ENCODE measurements at places on chromosomes 3 and 15.
A peak's percentile ranks its signal among the peaks of the same experiment; 100 is the strongest.

DNA sequence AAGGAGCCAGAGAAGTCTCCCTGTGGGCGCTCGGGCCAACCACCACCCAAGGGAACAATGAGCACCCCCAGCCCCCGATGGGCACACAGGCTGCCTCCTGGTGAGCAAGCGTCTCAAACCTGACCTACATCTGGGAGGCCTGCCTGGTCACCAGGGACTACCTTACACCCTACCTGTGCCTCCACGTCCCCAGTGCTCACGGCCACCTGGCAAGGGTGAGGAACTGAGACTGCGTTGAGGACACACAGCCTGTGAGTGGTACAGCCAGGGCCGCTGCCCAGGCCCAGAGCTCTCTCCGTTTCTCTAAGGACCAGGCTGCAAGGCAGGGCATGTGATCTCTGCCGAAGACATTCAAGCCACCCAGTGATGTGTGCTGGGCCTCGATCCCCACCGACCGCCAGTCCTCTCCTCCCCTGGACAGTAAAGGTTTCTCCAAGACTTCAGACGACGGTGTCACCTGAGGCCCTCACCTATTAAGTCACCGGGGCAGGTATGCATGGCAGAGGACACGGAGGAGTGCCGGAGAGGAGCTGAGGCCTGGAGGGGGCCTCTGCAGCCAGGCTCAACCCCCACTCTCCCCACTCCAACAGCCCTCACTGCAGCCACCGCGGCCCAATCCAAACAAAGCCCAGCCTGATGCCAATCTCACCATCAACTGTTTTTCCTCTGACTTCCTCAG is 2.8 kb downstream of the GOLGA8A start:
- no peak for DNase-seq

- no peak for DNase-seq
Measured at GRCh38 chr3:154180836-154181691, 59.9 kb downstream of the ARHGEF26 start.

GRCh38 chr3:186427627-186428281 is 65.7 kb upstream of the DGKG start:
- DNase-seq = no peak

DNA sequence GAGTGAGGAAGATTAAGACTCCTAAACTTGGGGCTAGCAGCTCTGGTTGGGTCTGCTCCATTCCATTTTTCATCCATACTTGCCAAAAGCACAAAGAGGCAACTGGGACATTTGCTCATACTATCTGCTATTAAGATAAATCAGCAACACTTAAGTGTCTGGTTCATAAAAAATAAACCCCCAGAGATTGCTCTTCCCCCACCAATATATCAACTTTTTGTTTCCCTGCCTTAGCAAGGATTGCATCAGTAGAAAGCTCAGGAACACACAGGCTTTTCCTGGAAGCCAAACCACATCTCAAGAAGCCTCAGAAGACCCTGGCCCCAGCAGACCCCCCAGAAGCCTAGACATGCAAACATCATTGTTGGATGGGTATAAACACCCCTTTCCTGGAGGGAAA is 232.4 kb upstream of the WNT5A start:
- DNase-seq = peak; percentile 53

DNA sequence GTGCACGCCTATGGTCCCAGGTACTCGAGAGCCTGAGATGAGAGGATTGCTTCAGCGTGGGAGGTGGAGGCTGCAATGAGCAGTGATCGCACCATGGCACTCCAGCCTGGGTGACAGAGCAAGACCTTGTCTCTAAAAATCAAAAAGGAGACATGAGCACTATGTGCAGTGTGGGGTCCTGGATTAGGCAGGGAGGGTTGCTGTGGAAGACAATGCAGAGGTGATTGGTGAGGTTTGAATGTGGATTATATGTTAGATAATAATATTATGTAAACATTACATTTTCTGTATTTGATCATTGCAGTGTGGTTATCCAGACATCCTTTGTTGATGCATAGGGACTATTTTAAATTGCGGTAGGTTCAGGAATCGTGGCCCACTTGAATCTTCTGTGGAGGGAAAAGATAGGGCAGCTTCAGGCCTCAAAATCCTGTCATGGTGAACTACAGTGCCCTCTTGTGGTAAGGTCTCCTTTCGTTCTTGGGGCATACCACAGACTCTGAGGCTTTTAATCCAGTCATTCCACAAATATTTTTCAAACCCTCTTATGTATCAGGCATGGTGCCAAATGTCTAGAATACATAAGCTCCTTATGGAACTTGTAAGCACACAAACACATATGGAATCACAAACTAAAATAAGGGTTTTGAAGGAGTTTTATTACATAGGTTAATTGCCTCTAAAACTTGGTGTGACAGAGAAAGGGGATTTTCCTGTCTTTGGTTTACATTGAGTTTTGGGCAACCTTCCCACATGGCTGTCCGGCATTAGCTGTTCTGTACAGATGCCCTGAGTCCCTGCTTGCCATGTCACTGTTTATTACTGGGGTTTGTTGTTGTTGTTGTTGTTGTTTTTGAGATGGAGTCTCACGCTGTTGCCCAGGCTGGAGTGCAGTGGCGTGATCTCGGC is 37.7 kb downstream of the GPD1L start:
- peak; percentile 92 for DNase-seq

DNA sequence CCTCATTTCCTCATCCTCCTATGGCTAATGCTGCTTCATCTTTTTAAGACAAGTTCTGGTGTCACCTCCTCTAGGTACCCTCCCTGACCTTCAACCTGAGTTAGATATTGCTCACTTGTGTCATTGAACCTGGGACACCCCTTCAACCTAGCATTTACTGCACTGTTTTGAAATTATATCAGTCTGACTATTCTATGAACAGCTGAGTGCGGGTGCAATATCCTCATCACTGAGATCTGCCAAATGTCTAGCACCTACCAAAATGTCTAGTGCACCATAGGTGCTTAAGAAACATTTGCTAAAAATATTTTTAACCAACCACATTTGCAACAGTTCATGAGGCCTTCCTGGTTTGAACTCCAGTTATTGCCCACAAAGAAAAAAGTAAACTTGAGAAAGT is 34.5 kb downstream of the RETNLB start:
- no peak for DNase-seq

GRCh38 chr3:182970811-182971418 is 9.4 kb downstream of the DCUN1D1 start:
- no peak for DNase-seq

GRCh38 chr3:59559721-59560435 is 510.1 kb upstream of the CFAP20DC start:
- peak; percentile 94 for DNase-seq

DNA sequence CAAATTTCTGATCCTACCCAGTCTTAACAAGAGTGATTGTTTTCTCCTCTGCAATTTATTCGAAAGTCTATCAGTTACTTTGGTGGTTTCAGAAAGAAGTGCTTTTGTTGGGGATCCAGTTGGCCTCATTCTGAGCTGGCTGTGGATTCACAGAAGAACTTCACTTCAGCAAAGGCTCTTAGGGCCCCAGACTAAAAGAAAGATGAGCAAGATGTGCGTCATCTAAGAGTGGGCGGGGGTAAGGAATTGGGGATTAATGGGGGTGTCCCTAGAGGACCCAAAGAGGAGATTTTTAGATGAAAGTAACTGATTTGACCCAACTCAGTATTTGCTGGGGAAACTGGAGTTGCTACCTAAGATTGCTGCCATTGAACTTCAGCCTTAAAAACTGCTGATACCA is 63.9 kb upstream of the TSEN2 start:
- DNase-seq = no peak

GRCh38 chr3:141193066-141193830 is 38.4 kb upstream of the PXYLP1 start:
- DNase-seq = no peak

GRCh38 chr3:14144423-14145075 is 19.7 kb downstream of the TMEM43 start:
- DNase-seq = peak; percentile 100

- DNase-seq = no peak
Measured at GRCh38 chr3:194971009-194971408, 285.3 kb downstream of the FAM43A start.

DNA sequence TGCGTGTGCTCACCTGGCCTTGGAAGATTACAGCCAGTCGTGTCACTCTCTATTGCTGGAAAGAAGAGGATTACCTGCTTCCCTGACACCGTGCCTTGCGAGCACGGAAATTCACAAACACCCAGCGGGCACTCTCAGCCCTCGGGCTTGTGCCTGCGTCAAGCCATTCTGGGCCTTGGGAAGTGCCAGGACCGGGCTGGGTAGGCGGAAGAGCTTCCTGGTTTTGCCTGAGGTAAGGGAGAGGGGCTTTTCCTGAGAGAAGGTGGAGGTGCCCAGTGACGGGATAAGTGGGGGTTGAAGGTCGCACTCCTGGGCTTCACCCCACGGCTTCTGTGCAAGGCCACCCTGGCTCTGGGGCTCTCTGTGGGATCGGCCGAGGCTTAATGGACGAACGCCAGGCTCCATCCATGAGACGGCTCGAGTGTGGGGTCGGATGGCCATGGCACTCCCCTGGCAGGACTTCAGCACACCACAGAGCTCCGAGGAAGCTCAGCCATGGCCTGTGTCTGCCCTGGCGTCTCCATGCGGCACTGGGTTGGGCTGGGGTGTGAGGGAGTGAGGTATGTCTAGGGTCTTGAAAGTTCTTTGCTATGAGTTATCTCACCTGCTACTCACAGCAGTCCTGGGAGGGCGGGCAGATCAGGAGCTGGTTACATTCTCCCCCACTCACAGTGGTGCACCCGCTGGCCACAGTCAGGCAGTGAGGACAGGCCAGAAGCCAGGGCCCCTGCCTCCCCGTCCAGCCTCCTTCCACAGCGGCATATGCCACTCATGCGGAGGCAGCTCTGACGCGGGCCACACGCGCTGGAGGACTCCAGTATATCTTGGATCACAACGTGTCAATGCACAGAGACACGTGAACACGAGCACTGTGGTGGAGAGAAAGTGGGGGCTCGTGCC is 209.0 kb downstream of the XXYLT1 start:
- no peak for DNase-seq

- peak; percentile 8 for DNase-seq
Measured at GRCh38 chr3:56851966-56852884, 50.5 kb upstream of the ARHGEF3 start.

DNA sequence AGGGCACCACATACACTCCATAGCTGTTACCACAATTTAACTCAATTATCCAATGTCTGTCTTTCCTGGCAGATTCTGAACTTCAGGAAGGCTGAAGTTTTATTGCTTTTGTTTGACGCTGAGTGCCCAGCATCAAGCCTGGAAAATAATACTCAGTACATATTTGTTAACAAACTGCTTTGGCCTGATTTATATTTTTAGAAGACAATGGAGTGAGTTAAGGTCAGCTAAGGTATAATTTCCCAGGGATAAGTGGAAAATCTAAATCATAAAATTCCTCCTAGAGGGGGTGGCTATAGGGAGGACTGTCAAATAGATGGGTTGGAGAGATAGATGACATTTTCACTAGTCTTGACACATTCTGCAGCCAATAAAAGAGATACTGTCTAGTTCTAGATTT is 659.4 kb upstream of the ADAMTS9 start:
- no peak for DNase-seq

DNA sequence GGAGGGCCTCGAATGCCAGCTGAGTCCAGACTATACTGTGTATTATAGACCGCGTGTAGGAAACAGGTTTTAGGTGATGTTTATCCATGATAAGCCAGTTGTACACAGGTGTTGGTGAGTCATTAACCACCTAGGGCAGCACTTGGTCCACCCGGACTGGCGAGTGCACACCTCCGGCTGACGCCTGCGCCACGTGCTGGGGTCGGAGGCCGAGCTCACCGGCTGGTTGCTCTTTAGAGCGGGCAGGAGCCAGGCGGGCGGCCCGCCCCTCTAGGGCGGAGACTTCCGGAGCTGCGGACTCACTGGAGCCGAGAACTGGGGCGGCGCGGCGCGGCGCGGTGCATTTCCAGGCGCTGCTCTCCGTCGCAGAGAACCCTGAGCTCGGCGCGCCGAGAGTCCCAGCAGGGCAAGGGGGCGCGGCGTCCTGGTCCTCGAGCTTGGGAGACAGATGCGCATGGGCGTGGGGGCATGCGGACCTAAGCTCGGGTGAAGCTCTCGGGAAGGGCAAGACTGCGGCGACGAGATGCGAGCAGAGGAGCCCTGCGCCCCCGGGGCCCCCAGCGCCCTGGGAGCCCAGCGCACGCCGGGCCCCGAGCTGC is at the start of gene ESYT3:
ESYT3 (plus strand) TSS at position 341 of the 599 bp plus-strand sequence; CDS start at position 524, 183 bp downstream.
- DNase-seq = peak; percentile 62

DNA sequence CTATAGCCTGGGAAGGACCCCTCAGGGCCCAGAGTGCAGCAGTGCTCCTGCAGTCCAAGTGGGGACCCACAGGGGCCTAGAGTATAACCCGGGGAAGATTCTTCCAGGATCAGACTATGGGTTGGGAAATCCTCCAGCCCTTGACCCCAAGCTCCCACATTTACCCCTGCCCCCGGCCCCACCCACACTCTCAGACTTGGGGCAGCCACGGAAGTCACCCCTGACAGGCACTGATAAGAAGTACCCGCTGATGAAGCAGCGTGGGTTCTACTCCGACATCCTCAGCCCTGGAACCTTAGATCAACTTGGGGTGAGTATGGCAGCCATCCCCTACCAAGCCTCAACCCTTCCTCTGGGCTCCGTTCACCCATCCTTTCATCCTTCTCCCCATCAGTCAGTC is 6.3 kb downstream of the DNAH1 start:
- no peak for DNase-seq

DNA sequence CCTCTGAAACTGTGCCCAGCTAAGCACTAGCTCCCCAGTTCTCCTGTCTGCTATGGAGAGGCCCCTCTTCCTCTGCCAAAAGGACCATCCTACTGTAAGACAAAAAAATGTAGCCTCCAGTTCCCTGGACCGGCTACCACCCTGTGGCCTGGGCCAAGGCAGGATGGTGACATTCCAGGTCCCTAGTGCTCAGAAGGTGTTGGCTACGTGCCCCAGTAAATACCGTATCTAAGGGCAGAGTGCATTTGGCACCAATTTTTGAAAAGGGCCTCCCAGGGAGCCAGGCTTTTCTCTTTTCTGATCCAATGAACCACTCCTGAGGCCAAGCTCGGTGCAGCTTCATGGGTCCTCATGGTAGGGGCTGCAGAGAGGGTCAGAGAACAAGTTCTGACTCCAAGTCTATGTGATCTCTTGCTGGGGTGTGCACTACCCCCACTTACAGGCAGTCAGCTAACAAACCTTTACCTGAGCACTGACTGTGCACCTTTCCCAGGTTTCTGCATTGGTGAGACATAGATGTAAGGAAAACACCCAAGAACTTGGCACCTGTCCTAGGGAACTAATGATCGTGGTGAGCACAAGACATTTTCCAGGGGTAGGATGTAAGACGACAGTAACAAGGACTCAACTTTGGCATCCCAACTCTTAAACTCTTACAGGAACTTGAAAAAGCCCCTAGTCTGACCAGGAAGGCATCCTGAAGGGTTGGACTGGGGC is 32.6 kb downstream of the TLE3 start:
- no peak for DNase-seq

DNA sequence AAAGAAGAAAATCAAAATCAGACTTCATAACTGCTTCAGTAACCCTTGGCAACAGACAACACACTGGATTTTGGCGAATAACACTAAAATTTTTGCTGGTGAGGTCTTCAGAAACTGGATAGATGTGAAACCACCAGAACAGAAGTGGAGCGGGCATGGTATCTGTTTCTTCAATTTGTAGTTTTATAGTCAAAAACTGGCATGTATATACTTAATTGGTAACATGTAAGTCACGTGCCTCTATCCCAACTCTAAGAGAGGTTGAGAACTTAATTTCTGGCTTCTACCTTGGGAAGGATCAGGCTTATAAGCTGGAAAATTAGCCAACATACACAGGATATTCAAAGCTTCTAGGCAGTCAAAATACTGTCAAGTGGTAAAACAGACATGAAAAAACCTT is 172.6 kb upstream of the CHL1 start:
- DNase-seq = no peak

GRCh38 chr3:25587094-25587493 is 77.6 kb downstream of the TOP2B start:
- DNase-seq = no peak

- DNase-seq = no peak
Measured at GRCh38 chr15:70519004-70519365, 244.4 kb downstream of the UACA start.
